ENCODE measurements at places on chromosomes 3 and 15. TPM values are rescaled to one million over a fixed set of nuclear protein-coding genes. Genes with fewer than 3 reads are reported as not detected.

RGMA gene
- total RNA-seq = under 0.01 TPM

RPSA gene
- 1,125 TPM for total RNA-seq

PAK6 gene
- total RNA-seq = not detected

MYO1E gene
- 80.7 TPM for total RNA-seq

PCOLCE2 gene
- 13.6 TPM for total RNA-seq
